ENCODE measurements at places on chromosomes 2 and 18. TPM values are rescaled to one million over a fixed set of nuclear protein-coding genes. Genes with fewer than 3 reads are reported as not detected.

Gene SPATA3
- not detected for total RNA-seq

Gene FOXD4L1
- 0.52 TPM for total RNA-seq

Gene IL18R1
- 9.5 TPM for total RNA-seq

DNA sequence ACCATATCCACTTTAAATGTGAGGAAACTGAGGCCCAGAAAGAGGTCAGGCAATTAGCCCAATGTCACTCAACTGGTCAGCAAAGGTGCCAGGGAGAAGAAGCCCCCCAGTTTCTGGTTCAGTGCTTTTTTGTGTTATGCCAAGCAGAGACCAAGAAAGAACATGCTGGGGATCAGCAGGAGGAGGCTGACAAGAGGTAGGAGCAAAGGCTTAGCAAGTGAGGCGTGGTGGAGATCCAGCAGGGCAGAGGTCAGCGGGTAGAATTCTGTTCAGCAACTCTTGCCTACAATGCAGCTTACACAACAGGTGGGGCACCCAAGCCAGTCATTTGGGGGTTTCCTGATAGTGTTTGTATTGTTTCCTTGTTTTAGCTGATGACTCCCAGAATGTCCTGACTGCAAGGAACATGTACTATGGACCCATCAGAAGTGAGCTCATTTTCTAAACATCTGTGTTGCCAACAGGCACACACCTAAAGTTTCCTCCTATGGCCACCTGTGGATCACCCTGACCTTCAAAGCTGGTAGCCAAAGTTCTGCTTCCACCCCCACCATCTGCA lies 28.2 kb downstream of the LPIN2 start:
- H3K4me3 ChIP-seq, result no peak overlapping the region
- peaks cover 60% of the 10 kb centered on the region for H3K4me1 ChIP-seq
- no peaks in the 10 kb centered on the region for H3K27me3 ChIP-seq

- H3K4me1 ChIP-seq, result no peaks in the 10 kb centered on the region
- no peak for DNase-seq
- H3K27me3 ChIP-seq, result no peaks in the 10 kb centered on the region
- H3K27ac ChIP-seq, result no peak overlapping the region
- H3K4me3 ChIP-seq, result no peak overlapping the region
These were observed 396.8 kb upstream of the UBE2E3 start for GRCh38 chr2:180583441-180584140.

GRCh38 chr2:171432969-171433762 lies 624 bp downstream of the METTL8 start:
- H3K27ac ChIP-seq, result peak overlapping the region; percentile 91
- peaks cover 30% of the 10 kb centered on the region for H3K4me1 ChIP-seq
- DNase-seq, result peak; percentile 56
- no peaks in the 10 kb centered on the region for H3K27me3 ChIP-seq
- H3K36me3 ChIP-seq, result peaks cover 3% of the 10 kb centered on the region

GRCh38 chr2:105395691-105396090 lies 3.2 kb downstream of the FHL2 start:
- H3K27me3 ChIP-seq, result no peaks in the 10 kb centered on the region
- H3K4me1 ChIP-seq, result peaks cover 13% of the 10 kb centered on the region
- no peak overlapping the region for H3K27ac ChIP-seq
- H3K4me3 ChIP-seq, result no peak overlapping the region

Data from CD4-positive, alpha-beta memory T cell (primary cell).